NCI-H2081 treated with DMSO at 0.1 percent for 48 hours (cell line): ENCODE measurements at places on chromosomes 6 and 20.

GRCh38 chr6:3088446-3088845, 20.2 kb downstream of the RIPK1 start:
- DNase-seq = no peak

DNA sequence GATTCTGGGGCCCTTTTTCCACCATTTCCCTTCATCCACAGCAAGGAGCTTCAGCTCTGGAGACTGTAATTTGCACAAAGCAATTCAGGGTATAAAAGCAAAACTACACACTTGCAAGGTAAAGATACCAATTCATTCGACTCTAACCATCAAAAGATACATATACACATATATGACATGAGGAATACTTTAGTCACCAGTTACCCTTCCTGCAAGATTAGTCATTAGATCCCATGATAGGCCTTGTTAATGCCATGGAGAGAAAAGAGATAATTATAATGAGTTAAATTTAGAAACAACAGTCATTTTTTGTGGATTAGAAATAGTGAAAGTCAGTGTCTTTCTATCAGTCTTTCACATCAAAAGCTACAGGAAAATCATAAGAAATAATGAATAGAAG, 204.2 kb downstream of the KCNQ5 start:
- no peak for DNase-seq

DNA sequence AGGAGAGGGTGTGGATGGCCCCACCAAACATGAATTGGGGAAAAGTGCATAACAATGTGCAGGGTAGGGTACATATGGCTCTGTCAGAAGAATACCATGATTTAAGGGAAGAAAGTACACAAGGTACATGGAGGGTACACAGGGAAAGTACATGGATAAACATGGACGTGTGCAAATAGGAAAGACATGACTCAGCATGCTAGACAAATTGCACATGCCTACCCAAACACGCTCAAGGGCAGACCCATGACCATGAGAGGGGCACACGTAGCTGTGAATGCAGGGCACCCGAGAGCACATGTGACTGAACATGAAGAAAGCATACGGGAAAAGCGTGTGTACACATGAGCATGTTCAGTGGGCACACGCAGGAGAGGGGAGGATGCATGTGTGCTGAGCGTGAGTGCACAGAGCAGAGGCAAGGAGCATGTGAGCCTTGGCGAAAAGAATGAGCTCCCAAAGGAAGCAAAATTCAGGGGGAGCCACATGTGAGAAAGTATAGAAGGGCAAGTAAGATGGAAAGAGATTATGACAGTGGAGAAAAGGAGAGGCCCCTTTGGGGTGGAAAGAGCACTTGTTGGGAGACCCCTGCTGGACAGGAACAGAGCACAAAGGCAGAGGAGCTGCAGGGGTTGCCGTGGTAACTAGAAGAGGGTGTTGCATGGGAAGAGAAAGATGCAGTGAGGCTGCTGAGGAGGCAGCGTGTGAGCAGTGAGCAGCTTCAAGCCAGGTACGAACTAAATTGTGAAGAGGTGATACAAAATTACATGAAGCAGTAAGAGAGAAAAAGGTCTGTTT, 17.8 kb downstream of the OR2H2 start:
- DNase-seq = no peak

DNA sequence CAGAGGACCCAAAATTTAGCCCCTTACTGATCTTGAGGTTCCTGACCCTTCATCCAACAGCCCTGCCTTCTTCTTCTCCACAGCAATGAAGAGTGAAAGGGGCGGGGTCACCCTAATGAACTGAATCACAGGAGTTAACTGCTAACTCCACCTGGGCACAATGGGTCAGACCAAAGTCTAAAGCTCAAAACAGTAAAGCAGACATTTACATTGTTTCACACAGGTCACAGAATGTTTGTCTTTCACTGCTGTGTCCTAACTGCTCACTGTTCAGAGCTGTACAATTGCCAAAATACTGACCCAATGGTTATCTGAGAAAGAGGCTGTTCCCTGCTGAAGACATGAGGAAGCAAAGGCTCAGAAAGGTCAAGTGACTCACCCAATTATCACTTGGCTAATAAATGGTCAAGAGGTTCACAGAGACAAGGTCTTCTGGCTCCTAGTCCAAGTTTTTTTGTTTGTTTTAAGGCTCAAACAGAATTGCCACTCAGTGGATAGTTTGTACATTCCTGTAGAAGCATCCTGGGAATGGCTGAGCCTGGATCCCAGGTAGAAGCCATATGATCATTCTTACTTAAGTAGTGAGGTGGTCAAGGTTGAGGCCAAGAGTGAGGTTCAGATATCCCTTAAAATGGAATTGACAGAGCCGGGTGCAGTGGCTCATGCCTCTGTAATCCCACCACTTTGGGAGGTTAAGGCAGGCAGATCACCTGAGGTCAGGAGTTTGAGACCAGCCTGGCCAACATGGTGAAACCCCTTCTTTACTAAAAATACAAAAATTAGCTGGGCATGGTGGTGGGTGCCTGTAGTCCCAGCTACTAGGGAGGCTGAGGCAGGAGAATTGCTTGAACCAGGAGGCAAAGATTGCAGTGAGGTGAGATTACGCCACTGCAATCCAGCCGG, 35.1 kb upstream of the FAM83C start:
- DNase-seq = no peak

DNA sequence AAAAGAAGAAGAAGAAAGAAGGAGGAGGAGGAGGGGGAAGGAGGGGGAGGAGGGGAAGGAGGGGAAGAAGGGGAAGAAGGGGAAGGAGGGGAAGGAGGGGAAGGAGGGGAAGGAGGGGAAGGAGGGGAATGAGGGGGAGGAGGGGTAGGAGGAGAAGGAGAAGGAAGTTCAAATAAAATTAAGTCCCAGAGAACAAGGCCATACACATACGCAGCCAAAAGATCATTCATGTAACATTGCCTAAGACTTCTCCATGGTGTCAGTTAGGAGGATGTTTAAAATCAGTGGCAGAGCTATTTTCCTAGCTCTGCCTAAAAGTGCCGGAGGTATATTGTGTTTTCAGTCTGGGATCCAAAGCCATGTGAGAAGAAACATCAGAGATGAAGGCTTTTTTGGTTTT, 75.8 kb downstream of the PLCB4 start:
- DNase-seq = no peak

DNA sequence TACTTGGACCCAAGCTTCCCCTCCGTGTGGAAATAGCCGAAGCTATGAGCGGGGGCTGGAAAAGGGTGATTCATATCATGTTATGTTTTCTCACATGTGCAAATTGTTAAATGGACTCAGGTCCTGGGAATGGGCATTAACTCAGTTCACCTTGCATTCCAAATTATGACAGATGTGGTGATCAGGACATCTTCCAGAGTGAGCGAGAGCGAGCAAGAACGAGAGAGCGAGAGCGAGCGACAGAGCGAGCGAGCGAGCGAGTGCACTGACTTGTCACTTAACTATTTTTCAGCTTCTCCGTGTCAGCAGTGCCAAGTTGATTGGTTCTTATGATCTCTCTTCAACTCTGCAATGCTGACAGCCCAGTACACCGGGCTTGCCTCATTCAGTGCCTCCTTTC, 437.4 kb upstream of the NRSN1 start:
- no peak for DNase-seq

DNA sequence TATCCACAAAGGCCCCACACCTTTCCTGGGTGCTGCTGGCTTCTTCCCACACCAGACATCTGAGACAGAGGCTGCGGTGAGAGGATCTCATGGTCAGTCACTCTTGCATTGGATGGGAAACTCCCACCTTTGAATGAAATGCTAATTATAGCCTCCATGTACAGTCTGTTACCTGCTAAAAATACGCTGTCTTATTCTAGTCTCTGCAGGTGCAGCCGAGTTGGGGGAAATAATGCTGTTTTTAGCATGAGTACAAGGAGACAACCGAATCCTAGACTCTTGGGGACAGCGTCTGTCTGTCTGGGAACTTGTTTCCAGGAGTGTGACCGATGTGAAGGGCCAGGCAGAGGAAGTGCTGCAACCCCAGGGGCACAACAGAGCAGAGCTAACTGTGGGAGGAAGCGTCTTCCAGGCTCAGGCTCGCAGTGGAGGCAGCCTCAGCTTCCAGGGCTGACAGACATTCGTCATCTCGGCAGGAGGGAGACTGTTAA, 286.2 kb downstream of the PREX1 start:
- no peak for DNase-seq

DNA sequence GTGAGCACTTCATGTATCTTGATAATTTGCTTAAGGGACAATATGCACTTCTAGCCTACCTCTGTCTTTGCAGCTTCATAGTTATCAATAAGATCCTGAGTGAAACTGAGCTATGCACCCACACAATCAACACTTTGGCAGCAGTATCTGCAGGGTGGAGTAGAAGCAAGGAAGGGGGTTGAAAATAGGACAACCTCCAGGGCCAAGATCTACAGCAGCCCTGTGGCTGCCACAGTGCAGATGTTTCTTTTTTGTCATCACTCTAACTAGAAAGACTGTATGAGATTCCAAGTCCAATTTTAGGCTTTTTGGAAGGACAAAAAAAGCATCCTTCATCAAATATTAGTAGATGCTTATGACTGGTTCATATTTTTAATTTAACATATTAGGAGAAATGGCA, 336.1 kb upstream of the CITED2 start:
- no peak for DNase-seq

GRCh38 chr6:39755231-39755630, 30.0 kb upstream of the KIF6 start:
- no peak for DNase-seq

GRCh38 chr6:123598011-123598410, 38.7 kb downstream of the TRDN start:
- DNase-seq = no peak

- no peak for DNase-seq
These were observed 56.0 kb downstream of the KCNK5 start for GRCh38 chr6:39173270-39173669.

- no peak for DNase-seq
These were observed 44.8 kb downstream of the FGD2 start for GRCh38 chr6:37050045-37050853.

- no peak for DNase-seq
These were observed 671 bp downstream of the CDH4 start for GRCh38 chr20:61252601-61253263.

DNA sequence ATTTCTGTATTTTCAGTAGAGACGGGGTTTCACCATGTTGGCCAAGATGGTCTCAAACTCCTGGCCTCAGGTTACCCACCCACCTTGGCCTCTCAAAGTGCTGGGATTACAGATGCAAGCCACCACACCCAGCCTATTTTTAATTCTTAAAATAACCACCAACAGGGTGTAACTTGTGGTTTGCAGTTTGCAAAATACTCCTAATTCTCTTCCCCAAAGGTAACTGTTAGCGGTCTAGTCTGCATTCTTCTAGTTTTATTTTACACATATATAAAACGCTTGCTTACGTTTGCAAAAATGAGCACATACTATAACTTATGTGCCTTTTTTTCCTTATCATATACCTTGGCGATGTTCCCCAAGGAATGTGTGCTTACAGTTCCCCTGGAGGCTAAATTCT, 25.6 kb upstream of the CHMP4B start:
- DNase-seq = no peak
